ENCODE measurements at places on chromosomes 16 and 17.

DNA sequence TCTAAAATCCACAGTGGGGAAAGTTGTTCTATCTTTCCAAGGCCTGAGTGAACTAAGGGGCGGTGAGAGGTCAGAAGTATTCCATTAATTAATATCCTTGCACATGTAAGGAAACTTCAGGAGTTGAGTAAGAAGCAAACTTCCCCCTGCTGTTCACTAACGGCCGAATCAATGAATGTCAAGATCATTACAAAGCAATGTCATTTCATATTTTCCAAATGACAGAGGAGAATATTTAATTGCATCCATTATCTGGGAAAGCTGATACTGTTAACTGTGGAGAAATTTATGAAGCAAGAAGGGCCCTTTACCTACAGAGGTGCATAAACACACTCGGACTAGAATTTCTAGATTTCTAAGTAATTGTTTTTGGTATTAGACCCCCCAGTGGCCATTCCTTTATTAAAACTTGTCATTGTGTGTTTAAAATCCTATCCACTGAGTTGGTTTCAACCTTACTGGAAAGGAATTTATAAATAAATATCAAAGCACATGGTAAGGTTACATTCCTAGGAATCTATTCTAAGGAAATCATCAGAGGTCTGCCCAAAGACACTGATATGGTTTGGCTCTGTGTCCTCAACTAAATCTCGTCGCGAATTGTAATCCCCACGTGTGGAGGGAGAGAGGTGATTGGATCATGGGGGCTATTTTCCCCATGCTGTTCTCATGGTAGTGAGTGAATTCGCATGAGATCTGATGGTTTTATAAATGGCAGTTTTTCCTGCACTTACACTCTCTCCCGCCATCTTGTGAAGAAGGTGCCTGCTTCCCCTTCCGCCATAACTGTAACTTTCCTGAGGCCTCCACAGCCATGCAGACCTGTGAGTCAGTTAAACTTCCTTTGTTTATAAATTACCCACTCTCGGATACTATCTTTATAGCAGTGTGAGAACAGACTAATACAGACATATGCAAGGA lies 20.4 kb upstream of the SMURF2 start:
- no peak for DNase-seq

- DNase-seq, result peak; percentile 65
Measured at GRCh38 chr16:85445064-85445778, 167.9 kb upstream of the GSE1 start.

DNA sequence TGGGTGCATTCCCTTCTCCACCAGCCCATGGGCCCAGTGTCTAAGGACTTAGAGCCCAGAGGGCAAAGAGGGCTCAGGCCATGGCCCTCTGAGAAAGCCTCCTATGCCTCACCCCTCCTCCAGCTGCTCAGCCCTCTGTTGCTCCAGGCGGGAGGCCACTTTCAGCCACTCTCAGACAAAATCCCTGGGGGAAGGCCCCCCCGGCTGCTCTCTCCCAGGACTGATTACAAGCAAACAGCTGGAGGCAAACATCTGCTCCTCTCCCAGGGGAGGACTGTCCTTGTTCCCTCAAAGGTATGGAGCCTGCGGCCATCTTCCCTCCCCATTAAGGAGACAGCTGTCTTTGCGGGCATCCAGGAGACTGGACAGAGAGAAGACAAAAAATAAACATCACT lies 54.9 kb upstream of the DLX4 start:
- peak; percentile 42 for DNase-seq

GRCh38 chr17:1568950-1569810 lies 6.6 kb upstream of the PITPNA start:
- DNase-seq, result no peak

- DNase-seq, result no peak
Measured at GRCh38 chr17:80101946-80102663, 724 bp downstream of the GAA start.

GRCh38 chr16:5850632-5851392 lies 753.2 kb upstream of the EEF2KMT start:
- DNase-seq, result no peak

DNA sequence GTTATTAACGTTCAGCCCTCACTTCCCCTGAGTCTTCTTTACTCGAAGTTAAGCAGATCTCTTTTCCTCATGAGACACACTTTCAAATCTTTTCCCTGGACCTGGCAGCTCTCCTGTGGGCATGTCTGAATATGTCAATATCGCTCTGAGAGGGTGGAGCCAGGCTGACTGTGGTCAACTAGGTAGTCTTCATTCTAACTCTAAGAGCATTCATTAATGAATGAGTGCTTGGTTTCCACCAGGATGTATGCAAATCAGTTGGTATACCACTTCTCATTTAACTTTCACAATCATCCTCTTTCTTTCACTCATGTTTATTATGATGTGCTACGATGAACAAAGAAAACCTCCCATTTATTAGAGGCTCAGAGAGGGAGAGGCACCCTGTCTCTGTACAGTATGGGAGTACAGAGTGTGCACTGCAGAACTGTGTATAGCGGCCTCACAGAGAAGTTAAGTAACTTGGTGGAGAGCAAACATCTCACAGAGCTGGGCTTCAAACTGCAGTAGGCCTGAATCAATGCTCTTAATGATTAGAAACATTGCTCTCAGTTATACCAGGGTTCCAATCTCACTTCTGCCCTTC lies 39.9 kb downstream of the OTOA start:
- no peak for DNase-seq

GRCh38 chr17:80941171-80941570 lies 50.5 kb upstream of the CHMP6 start:
- DNase-seq, result no peak

- no peak for DNase-seq
Measured at GRCh38 chr16:68083861-68084503, 1.2 kb upstream of the NFATC3 start.

DNA sequence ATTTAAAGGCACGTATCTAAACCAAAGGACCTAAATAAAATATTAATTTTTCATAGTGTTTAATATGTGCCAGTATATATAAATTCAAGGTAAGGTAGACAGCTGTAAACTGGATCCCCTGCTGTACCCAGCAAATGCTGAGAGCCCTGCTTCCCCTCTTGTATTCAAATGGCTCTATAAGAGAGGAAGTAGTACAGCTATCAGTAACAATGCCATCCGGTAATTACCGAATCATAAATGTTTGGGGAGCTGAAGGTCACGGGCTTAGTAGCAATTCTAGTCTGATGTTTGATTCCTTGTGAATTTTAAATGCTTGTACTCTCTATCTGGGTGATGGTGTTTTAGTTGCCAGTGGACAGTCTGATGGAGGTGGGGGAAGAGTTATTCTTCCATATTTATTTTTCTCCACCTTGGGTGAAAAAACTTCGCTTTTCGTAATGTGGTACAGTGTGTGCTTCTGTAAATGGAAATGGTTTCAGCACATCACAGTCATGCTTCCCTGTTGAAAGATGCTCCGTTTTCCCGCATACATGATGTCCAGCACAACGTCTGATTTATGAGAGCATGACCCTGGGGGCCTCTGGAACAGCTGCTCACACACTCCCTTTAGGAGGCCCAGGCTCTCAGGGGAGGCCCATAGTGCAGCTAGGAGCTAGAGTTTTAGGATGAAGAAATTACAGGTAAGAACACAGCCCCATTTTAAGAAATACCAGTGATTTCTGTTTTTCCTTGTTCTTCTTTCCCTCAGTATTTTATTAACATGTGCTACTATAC lies 423.9 kb downstream of the WWOX start:
- DNase-seq, result no peak

GRCh38 chr16:72301523-72302236 lies 129.7 kb upstream of the PMFBP1 start:
- no peak for DNase-seq

DNA sequence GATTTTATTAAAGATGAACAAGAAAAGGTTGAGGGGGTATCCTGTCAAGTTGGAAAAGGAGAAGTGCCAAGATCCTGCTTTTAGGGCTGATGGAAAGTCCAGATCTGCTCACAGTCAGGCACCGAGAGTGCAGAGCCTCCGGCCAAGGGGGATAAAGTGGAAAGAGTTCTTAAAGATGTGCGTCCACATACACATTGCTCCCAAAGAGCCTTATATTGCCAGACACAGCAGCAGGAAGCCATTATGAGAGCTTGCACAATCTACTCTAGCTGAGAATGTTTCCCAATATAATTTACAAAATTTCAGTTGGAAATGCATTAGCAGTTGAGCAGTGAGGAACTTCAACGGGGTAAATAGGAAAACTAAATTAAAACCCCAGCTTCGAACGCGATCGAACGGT lies 95.6 kb downstream of the SALL1 start:
- DNase-seq, result no peak

- no peak for DNase-seq
Measured at GRCh38 chr17:46770818-46771560, 47.5 kb downstream of the WNT3 start.

DNA sequence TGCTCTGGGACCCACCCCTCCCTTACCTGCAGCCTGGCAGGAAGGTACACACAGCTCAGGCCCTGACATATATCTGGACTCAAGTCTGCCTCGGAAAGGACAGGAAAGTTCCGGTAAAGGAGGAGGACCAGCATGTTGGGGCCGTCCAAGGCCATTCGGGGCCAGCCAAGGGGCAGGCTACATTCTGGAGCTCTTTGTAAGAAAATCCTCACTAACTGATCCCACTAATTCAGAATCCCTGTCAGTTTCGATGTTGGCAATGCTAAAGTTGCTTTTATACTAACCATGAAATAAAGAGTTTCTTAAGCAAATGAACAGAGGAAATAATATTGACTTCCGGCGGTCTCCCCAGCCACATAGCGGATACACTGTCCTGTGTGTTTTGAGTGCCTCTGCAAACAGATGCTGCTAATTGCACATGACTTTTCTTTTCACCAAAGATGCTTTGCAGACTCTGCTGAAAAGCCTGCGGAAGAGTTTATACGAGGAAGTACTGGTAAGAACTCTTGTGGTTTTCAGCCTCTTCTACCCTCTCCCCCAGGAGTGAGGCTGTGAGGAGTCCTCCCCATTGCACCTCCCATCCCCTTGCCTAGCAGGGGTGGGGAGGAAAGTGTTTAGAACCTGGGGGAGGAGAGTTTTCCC lies 54.8 kb downstream of the PLXDC1 start:
- no peak for DNase-seq

- peak; percentile 52 for DNase-seq
Measured at GRCh38 chr17:82098939-82099763, 1.1 kb upstream of the FASN start.

GRCh38 chr17:58507123-58507634 lies 7.3 kb downstream of the MTMR4 start:
- no peak for DNase-seq

GRCh38 chr17:3447625-3448024 lies 14.0 kb upstream of the OR1E2 start:
- DNase-seq, result no peak
